ENCODE measurements at places on chromosomes 3 and 15. TPM values are rescaled to one million over a fixed set of nuclear protein-coding genes. Genes with fewer than 3 reads are reported as not detected.
A peak's percentile ranks its signal among the peaks of the same experiment; 100 is the strongest.

DNA sequence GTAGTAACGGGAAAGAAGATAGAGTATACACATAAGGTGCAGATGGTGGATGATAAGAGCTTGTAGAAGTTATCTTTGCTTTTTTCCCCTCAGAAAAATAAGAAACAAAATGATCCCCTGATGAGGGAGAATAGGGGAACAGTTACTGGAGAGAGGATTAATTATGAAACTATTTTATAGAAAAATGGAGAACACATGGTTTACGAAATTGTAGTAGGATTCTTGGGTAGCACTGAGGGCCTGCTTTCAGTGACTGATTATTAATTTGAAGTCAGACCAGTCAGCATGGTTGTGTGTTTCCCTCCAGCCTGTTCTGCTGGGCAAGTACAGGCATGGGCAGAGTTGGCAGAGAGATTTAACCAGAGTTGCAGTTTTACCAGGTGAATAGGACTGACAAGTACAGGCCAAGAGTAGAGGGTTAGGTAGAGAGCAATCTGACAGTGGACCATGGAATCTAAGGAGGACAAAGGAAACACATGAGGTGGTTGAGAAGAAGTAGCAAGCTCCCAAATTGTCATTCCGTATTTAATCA, 5.9 kb downstream of the SLC49A4 start:
- no peaks in the 10 kb centered on the region for H3K27me3 ChIP-seq
- H3K4me1 ChIP-seq, result no peaks in the 10 kb centered on the region
- H3K36me3 ChIP-seq, result no peaks in the 10 kb centered on the region
- H3K4me3 ChIP-seq, result no peak overlapping the region
- peak; percentile 74 for DNase-seq

- DNase-seq, result no peak
- H3K36me3 ChIP-seq, result no peaks in the 10 kb centered on the region
- H3K27ac ChIP-seq, result no peak overlapping the region
- no peak overlapping the region for H3K4me3 ChIP-seq
Observed at GRCh38 chr15:99436542-99437314, 129.1 kb upstream of the MEF2A start.

The ZBTB20 gene
- total RNA-seq, result 189 TPM

The GHSR gene
- total RNA-seq, result not detected

The ADAMTS17 gene
- total RNA-seq, result 2.7 TPM

- H3K4me1 ChIP-seq, result no peaks in the 10 kb centered on the region
- no peak for DNase-seq
- H3K27me3 ChIP-seq, result no peaks in the 10 kb centered on the region
- no peak overlapping the region for H3K27ac ChIP-seq
Observed at GRCh38 chr15:83816124-83816883, 162.4 kb downstream of the ADAMTSL3 start.

- H3K27me3 ChIP-seq, result no peaks in the 10 kb centered on the region
- H3K4me3 ChIP-seq, result no peak overlapping the region
Observed at GRCh38 chr15:49627407-49627877, 6.6 kb downstream of the DTWD1 start.

- no peaks in the 10 kb centered on the region for H3K27me3 ChIP-seq
- H3K4me3 ChIP-seq, result no peak overlapping the region
- DNase-seq, result no peak
- no peak overlapping the region for H3K27ac ChIP-seq
- peaks cover 6% of the 10 kb centered on the region for H3K36me3 ChIP-seq
Observed at GRCh38 chr3:172376881-172377280, 71.4 kb downstream of the GHSR start.

DNA sequence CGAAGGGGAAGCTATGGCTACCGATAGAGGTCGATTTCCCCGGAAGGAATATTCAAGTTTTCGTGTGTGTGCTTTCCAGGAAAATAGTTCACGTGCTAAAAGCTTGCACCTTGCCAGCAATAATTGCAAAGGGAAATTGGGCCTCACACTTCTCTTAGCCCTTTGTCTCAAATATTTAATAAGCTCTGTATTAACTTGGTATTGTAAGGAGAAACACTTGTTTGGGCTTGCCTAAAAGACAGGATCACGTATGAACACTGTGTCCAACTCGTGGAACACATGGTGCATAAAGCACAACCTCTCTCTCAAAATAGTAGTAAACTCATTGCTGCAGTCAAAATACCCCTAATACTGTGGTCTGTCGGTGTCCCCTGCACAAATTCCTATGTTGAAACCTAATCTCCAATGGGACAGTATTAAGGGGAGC, 352 bp upstream of the TMF1 start:
- H3K36me3 ChIP-seq, result no peaks in the 10 kb centered on the region
- peak overlapping the region; percentile 64 for H3K4me3 ChIP-seq
- H3K27ac ChIP-seq, result peak overlapping the region; percentile 92
- peak; percentile 7 for DNase-seq
- H3K4me1 ChIP-seq, result no peaks in the 10 kb centered on the region

DNA sequence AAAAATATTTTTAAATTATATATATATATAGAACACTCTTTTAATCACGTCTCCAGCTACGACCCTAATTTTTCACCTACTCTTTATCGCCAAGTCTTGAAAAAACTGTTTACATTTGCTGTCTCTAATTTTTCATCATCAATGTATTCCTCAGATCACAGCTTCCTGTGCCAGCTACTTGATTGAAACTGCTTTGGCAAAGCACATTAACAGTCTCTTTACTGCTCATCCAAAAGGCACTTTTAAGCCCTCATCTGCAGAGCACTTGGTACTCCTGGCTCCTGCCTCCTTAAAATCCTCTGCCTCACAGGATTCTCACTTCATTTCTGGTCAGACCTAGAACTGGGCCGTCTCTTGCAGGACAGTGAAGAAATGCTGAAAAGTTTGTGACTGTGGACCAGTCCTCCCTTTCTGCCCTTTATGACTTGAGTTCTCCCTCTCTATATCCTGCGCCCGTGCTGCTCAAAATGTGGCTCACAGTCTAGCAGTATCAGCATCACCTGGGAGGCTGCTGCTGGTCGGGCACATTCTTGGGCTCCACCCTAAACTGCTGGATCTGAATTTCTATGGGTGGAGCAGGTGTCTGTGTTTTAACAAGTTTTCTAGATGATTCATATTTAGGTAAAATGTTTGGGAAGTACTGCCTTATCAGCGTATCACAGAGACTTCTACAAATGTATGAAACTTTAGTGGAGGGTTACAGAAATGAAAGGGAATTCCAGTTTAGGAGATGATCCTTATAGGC, 196.8 kb downstream of the ADAMTSL3 start:
- no peak overlapping the region for H3K27ac ChIP-seq
- no peak overlapping the region for H3K4me3 ChIP-seq
- no peak for DNase-seq
- H3K36me3 ChIP-seq, result no peaks in the 10 kb centered on the region

DNA sequence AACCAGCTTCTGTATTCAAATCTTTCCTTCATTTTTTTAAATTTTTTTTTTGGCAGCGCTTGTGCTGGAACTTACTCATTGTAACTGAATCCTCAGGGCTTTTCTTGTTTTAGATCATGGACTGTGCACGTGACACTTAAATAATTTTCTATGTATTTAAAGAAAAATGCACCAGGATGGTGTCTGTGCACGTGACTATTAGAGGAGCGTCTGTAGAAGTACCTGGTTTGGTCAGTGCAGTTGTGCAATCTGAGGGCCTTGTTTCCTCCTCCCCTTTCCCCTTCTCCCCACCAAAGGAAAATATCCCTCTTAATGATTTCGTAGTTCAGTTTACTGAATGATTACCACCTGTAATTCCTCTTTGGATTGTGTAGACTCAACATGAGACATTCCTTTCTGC, 31.3 kb downstream of the EDEM1 start:
- peaks cover 6% of the 10 kb centered on the region for H3K36me3 ChIP-seq
- peaks cover 8% of the 10 kb centered on the region for H3K4me1 ChIP-seq
- H3K27ac ChIP-seq, result no peak overlapping the region
- no peak overlapping the region for H3K4me3 ChIP-seq
- DNase-seq, result no peak

- no peak overlapping the region for H3K27ac ChIP-seq
- no peaks in the 10 kb centered on the region for H3K36me3 ChIP-seq
- DNase-seq, result no peak
- H3K27me3 ChIP-seq, result peaks cover 2% of the 10 kb centered on the region
Observed at GRCh38 chr3:140152851-140153639, 218.1 kb downstream of the CLSTN2 start.

The SLCO2A1 gene
- total RNA-seq, result 15.9 TPM

The SPATA12 gene
- total RNA-seq, result not detected

GRCh38 chr3:124250053-124250452, 258.1 kb upstream of the ROPN1 start:
- no peak for DNase-seq
- no peaks in the 10 kb centered on the region for H3K4me1 ChIP-seq
- no peaks in the 10 kb centered on the region for H3K27me3 ChIP-seq
- H3K4me3 ChIP-seq, result no peak overlapping the region
- no peaks in the 10 kb centered on the region for H3K36me3 ChIP-seq

The ATP13A4 gene
- not detected for total RNA-seq

DNA sequence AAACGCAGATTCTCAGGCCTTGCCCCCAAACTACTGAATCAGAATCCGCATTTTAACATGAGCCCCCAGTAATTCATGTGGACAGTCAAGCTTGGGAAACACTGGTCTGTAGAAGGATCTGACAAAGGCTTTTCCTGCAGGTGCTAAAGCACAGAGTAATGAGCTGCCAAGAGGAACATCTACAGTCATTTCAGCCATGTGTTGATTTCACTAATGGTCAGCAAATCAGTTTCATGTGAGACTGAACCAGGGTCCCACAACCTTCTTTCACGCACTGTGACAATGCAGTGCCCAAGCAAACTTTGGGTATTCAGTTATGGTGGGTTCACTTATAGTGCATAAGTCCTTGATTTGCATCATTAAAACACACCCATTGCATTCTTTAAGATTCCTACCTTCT, 237.6 kb downstream of the TUSC7 start:
- DNase-seq, result no peak
- no peaks in the 10 kb centered on the region for H3K36me3 ChIP-seq
- no peaks in the 10 kb centered on the region for H3K27me3 ChIP-seq
- no peak overlapping the region for H3K4me3 ChIP-seq
- no peaks in the 10 kb centered on the region for H3K4me1 ChIP-seq

The GALNT15 gene
- total RNA-seq, result 6.0 TPM

The KIF9 gene
- 14.3 TPM for total RNA-seq

- peak overlapping the region; percentile 60 for H3K27ac ChIP-seq
- no peaks in the 10 kb centered on the region for H3K36me3 ChIP-seq
- no peak for DNase-seq
- H3K27me3 ChIP-seq, result no peaks in the 10 kb centered on the region
Observed at GRCh38 chr3:143119974-143120715, 574 bp downstream of the CHST2 start.

The CSNK1G1 gene
- 20.6 TPM for total RNA-seq

- no peaks in the 10 kb centered on the region for H3K36me3 ChIP-seq
- no peak overlapping the region for H3K4me3 ChIP-seq
- H3K27me3 ChIP-seq, result no peaks in the 10 kb centered on the region
- H3K4me1 ChIP-seq, result no peaks in the 10 kb centered on the region
- no peak for DNase-seq
Observed at GRCh38 chr3:65604863-65605526, 433.7 kb downstream of the MAGI1 start.

GRCh38 chr3:54832876-54833275, 95.0 kb downstream of the LRTM1 start:
- no peak overlapping the region for H3K4me3 ChIP-seq
- H3K4me1 ChIP-seq, result no peaks in the 10 kb centered on the region
- no peaks in the 10 kb centered on the region for H3K27me3 ChIP-seq
- no peak overlapping the region for H3K27ac ChIP-seq
- H3K36me3 ChIP-seq, result no peaks in the 10 kb centered on the region

The CRELD1 gene
- total RNA-seq, result 46.9 TPM

The ISLR2 gene
- total RNA-seq, result 1.9 TPM

- H3K27me3 ChIP-seq, result no peaks in the 10 kb centered on the region
- no peaks in the 10 kb centered on the region for H3K36me3 ChIP-seq
- H3K4me3 ChIP-seq, result no peak overlapping the region
- no peak for DNase-seq
- H3K4me1 ChIP-seq, result no peaks in the 10 kb centered on the region
Observed at GRCh38 chr3:187377842-187378241, 9.7 kb downstream of the RTP4 start.

GRCh38 chr3:155619118-155619915, 125.6 kb downstream of the PLCH1 start:
- H3K4me1 ChIP-seq, result no peaks in the 10 kb centered on the region
- no peak overlapping the region for H3K27ac ChIP-seq
- H3K27me3 ChIP-seq, result no peaks in the 10 kb centered on the region
- no peaks in the 10 kb centered on the region for H3K36me3 ChIP-seq
- no peak for DNase-seq
- no peak overlapping the region for H3K4me3 ChIP-seq

The CLDN16 gene
- not detected for total RNA-seq

DNA sequence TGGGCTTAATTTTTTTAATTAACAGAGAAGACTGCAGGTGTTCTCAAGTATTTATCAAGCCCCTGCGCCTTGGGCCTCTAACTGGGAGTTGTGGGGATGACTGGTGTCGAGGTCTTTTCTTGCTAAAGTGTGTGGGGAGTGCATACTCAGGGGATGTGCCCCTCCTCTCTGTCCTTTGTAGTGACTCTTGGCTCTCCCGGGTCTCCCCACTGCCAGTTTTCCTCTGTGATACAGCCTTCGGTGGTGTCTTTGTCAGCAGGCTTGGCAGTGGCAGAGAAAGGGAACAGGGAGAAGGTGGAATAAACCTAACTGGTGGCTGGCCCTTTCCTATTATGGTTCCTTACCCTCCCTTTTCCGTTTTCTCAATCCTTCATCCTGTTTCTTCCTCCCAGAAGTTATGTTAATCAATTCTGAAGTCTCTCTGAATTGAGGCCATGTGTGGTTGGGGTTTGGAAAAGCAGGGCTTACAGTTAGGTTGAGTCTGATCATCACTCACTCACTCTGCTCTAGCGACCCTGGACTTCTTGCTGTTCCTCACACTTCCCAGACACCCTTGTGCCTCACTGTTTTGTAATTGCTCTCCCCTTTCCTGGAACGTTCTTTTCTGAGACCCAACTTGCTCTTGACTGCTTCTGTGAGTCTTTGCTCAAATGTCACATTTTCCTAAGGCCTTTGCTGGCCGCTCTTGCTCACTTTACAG, 158.1 kb downstream of the PTPRG start:
- no peak overlapping the region for H3K4me3 ChIP-seq
- no peaks in the 10 kb centered on the region for H3K36me3 ChIP-seq
- DNase-seq, result no peak
- H3K27ac ChIP-seq, result no peak overlapping the region
- H3K27me3 ChIP-seq, result no peaks in the 10 kb centered on the region

The NME9 gene
- not detected for total RNA-seq

The PDHB gene
- 69.6 TPM for total RNA-seq

DNA sequence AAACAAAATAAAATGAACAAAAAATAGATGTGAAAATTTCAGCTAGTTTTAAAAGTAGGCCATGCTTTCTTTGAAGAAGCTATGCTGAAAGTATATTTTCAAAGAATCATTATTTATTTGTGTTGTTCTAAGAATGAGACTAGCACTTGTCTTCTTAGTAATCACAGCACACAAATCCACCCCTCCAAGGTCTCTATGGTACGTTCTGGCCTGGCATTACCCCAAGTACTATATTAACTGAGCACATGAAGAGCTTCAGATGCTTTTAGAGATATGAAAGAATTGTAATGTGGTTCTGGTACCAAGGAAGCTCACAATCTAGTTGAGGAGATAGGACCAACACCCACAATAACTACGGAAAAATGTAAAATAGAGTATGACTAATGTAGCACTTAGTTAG, 416.5 kb downstream of the PLCL2 start:
- no peaks in the 10 kb centered on the region for H3K36me3 ChIP-seq
- no peaks in the 10 kb centered on the region for H3K4me1 ChIP-seq
- no peaks in the 10 kb centered on the region for H3K27me3 ChIP-seq
- H3K4me3 ChIP-seq, result no peak overlapping the region

The ITGA11 gene
- total RNA-seq, result 2.0 TPM

The ITPKA gene
- 0.23 TPM for total RNA-seq

Measured in prostate gland (tissue), 2 donors.